ENCODE measurements at places on chromosomes 6 and 20. TPM values are rescaled to one million over a fixed set of nuclear protein-coding genes. Genes with fewer than 3 reads are reported as not detected.
A peak's percentile ranks its signal among the peaks of the same experiment; 100 is the strongest.

- no peak for DNase-seq
These were observed 23.3 kb downstream of the RNF146 start for GRCh38 chr6:127289934-127290333.

RNF146 gene
- polyA plus RNA-seq = 60.2 TPM

DNA sequence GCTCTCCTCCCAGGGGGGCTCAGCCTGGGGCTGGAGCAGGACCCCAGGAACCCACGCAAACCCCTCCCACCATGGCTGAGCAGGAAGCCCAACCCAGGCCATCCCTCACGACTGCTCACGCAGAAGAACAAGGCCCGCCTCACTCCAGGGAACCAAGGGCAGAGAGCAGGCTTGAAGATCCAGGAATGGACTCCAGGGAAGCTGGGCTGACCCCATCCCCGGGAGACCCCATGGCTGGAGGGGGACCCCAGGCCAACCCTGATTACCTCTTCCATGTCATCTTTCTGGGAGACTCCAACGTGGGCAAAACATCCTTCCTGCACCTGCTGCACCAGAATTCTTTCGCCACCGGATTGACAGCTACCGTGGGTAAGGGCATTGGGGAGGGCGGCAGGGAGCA is 24.7 kb downstream of the RAB44 start:
- no peak for DNase-seq

GRCh38 chr6:26141378-26141904 is 54.2 kb downstream of the HFE start:
- no peak for DNase-seq

DNA sequence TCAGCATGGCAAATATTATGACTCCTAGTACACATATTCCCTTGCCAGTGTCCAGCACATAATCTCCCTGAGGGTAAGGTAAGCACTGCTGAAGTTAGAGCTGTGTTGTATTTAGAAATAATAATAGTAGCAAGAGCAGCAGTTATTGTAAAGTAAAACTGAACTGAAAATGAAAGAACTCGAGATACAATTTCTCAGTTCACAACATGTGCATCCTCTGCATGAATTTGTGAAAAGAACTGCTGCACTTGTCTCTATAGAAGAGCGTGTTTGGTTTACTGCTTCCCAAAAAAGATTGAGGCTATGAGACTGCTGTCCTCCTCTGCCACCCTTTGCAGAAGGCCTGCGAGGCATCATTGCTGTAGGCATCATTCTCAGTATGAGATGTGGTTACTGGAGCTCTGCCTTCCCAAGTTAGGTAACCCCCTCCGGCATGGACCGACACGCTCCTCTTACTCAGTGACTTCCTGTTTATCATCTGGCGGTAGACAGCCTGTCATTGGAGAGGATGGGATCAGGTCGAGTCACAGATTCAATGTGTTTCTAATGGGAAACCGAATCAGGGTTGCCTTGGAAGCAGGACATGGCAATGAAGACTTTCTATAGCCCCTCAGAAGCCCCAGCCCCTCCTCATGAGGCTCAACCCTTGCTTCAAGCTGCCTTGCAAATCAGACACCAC is 48.1 kb downstream of the SLC24A3 start:
- DNase-seq = no peak

DNA sequence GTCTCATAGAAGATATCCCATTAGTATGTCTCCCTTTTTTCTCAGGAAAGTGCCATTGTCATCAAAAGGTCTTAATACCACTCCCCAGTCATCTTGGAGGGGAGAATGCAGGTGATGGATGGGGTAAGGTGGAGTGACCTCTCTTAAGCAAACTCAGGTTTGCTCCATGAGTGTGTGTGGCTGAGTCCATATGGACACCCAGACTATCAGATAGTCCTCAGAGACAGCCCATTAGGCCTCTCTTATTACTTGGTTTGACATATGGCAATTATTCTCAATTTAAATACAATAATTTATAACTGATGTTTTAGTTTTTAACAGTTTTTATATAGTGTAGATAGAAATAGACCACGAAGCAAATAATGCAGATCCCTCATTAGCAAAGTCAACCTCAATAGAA is 23.2 kb downstream of the LAMA4 start:
- no peak for DNase-seq

VSX1 gene
- not detected for polyA plus RNA-seq

CLDN20 gene
- 0.69 TPM for polyA plus RNA-seq

DNA sequence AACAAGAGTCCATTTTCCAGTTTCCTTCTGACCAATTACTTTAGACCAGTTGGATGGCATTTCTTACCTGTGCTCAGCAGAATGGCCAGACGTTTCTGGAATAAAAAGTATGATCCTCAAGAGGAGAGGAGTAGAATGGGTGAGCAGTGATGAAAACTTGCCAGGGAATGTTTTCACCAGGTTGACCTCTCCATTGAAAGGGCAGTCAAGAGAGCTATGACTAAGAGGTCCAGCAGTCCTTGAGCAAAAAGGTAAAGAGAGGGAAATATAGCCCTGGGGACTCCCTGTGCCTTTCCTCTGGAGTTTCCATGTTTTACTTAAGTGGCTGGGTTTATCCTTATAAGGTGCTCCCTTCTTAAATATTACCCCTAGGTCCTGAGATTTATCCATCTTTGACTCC is 210.9 kb downstream of the TBX18 start:
- DNase-seq = no peak

DNA sequence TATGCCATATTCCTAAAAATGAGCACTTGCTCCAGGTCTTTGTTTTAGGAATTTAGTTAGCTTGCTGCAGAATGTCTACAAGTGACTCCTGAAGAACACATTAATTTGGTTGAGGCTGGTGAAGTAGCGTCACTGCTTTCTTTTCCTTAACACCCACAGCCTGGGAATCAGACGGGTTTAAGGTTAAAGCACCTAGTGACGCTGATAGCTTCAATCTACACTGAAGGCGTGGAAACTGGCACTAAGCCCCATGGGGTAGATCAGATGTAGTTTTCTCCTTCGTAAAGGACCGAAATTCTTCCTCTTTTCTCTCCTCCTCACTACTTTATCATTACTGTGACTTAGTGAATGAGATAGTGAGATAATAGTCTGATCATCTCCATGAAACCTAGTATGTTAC is 90.3 kb downstream of the TBC1D7 start:
- no peak for DNase-seq

DNA sequence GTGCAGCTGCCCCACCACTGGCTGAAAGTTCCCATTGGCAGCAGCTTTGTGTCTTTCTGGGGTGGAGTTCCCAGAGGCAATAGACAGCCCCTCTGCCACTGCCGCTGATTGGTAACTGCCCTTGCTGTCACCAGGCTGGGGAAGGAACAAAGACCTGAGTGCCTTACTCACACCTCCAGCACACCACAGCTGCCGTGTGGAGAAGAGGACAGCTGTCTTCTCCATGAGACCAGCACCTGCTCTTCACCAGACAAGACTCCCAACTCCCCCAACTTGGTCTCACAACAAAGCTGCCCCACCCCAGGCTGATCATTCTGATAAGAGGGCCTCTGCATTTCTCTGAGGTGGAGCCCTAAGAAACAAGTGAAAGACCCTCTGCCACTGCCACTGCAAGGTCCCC is 39.7 kb upstream of the PTCHD4 start:
- no peak for DNase-seq

DNA sequence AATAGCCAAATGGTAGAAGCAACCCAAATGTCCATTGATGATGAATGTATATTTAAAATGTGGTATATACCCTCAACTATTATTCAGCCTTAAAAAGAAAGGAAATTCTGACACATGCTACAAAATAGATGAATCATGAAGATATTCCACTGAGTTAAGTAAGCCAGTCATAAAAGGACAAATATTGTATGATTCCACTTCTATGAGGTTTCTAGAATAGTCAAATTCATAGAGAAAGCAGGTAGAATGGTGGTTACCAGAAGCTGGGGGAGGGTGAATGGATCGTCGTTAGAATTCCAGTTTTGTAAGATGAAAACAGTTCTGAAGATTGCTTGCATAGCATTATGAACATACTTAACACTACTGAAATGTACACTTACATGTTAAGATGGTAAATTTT is 214.3 kb upstream of the MYLIP start:
- DNase-seq = no peak

DNA sequence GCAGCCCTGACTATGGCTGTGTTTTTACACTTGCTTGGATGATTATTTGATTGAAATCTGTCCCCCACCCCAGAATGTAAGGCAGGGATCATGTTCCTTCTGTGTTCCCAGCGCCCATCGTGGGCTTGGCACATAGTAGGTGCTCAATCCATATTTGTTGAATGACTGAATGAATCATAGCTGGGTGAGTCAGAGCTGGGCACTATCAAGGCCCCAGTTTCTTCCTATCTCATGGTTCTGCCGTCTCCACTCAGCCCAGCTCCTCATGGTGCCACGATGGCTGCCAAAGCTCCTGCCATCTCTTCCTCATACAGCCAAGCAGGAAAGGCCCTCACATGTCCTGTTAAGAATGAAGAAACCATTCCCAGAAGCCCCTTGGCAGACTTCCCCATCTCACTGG is 29.0 kb downstream of the CEBPB start:
- no peak for DNase-seq

DNA sequence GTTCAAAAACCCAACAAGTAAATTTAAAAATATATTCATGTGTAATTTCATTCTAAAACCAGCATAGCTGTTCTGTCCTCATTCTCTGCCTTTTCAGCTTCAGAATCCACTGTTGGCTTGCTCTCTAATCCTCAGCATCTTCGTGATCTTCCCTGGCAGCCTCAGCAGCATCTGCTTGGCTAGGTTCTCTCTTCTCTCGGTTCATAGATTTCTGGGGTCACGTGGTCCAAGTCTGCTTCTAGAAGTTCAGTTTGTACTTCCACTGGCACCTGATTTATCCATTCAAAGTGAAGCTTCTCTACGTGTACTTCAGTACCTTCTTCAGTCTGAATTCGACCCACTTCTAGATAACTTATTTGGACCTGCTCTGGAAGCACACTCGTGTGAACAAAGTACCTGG is 245.7 kb downstream of the EPM2A start:
- DNase-seq = peak; percentile 57

SYNDIG1 gene
- 4.4 TPM for polyA plus RNA-seq

GRCh38 chr6:166408936-166409755 is 26.4 kb upstream of the MPC1 start:
- DNase-seq = no peak

- DNase-seq = no peak
These were observed 37.7 kb upstream of the TAF8 start for GRCh38 chr6:42012501-42013133.

DNA sequence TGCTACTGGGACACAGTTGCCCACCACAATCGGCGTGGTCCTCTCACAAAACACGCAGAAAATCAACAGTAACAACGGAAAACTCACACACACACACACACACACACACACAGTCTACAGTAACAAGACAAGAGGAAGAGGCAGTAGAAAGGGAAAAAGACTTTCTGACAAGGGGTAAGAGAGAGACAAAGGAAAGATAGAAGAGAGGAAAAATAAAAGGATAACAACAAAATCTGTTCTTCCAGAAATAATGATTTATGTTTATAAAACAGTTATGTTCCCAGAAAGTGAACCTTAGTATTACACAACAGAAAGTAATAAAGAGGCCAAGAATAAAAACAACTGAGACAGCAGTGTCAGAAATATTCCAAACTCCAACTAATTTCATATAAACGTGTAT is 2.9 kb downstream of the RANBP9 start:
- DNase-seq = peak; percentile 52

ZC3H12D gene
- polyA plus RNA-seq = 0.16 TPM

ALDH8A1 gene
- polyA plus RNA-seq = 1.9 TPM

HLA-DRB5 gene
- 15.3 TPM for polyA plus RNA-seq

DNA sequence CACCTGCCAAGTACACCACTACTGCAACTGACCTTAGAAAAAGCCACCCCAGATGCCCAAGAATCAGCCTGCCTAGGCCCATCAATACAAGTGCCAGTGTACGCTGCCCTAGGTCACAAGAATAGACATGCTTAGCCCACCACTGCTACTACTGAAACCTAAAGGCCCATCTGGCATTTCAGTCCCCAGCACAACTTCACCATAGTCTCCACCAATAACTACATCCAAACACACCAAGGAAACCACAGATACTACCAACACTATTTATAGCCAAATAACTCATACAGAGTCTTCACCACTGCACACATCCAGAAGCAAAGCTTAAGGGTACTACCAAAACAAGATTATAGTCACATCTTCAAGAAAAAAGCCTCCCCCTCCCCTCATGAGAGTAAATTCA is 28.2 kb downstream of the TREML4 start:
- no peak for DNase-seq

DNA sequence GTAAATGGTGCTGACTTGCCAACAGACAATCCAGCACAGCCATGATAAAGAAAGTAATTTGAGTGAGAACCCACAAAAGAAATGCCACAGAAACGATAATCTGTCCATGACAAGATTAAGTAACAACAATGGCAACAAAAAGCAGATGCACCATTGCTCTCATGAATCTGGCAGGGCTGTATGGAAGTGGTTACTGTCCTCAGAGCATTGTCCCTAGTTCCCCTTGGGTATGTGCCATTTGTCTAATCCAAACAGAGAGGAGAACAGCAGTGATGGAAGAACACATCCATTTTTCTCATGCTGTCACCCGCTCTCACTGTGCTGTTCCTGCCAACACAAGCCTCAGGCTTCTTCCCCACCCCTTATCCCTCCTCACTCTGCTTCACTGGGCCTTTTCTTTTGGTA is 65.8 kb downstream of the REV3L start:
- peak; percentile 83 for DNase-seq

SIRPG gene
- not detected for polyA plus RNA-seq

- no peak for DNase-seq
These were observed 4.7 kb upstream of the SLC17A4 start for GRCh38 chr6:25749837-25750236.

VGLL2 gene
- polyA plus RNA-seq = 123 TPM

SAPCD1 gene
- polyA plus RNA-seq = 2.9 TPM

DNA sequence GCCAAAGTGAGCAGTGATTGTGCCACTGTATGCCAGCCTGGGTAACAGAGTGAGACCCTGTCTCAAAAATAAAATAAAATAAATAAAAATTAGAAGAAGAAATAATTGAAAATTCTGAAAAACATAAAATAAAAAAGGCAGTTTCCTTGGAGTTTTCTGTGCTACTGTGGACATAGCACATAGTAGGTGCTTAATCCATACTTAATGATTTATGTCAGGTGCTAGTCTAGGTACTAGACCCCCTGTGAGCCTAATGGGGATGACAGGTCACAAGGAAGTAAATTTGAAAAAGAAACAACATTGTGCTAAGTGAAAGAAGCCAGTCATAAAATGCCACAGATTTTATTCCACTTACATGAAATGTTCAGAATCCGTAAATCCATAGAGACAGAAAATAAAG is 9.2 kb upstream of the SLC9A8 start:
- no peak for DNase-seq

- DNase-seq = peak; percentile 67
These were observed 6.7 kb downstream of the PRDM13 start for GRCh38 chr6:99613409-99613704.

DNA sequence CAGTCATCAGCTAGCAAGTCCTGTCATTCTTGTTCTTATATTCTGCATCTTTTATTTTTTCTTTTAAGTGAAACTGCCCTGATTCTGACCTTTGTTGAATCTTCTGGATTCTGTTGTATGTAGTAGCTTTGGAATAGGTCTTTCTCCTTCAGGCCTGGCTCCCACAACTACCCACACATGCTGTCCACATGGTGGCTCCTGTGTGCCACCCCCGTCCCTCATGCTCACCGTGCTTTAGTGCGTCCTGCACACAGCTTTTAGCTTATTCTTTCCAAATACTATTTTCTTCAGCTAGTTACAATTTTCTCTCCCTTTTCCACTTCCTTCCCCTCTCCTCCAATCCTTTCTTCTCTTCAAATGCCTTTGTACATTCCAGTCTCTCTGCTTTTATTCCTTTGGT is 61.8 kb downstream of the CTNNBL1 start:
- no peak for DNase-seq

All from muscle of leg (tissue), 16 donors.